ENCODE measurements at places on chromosomes 2 and 18.

- DNase-seq: no peak
Observed at GRCh38 chr2:219168526-219168925, 1.3 kb downstream of the SLC23A3 start.

- DNase-seq: no peak
Observed at GRCh38 chr2:28663359-28663758, 88.3 kb upstream of the PPP1CB start.

DNA sequence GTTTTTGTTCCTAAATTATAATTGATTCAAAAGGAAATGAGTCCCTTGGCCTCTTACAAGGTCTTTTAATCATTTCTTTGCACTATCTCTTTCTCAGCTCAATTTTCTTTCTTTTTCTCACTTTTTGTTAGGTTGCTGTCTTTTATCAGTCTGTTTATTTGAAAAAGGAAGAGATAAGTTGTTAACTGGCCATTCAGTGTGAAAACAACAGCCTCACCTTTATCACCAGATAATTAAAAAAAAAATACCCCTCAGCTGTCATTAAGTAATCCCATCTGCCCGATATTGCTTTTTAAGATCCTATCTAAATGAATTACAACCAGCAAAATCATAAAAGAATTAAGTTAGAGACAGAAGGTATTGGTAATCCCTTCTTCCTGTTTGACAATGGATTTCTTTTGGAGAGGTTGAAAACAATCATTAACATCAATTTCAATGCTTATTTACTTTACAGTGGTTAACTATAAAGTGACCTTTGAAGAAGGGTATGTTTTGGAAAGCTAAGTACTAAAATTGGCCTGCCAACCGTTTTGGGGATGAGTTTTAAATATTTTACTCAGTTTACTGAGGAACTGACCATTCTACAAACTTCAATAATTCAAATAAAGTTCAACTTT lies 104.9 kb downstream of the TGIF1 start:
- DNase-seq: no peak

- DNase-seq: no peak
Observed at GRCh38 chr18:26405190-26405801, 143.1 kb downstream of the KCTD1 start.

- no peak for DNase-seq
Observed at GRCh38 chr2:12732651-12733050, 15.9 kb downstream of the TRIB2 start.

DNA sequence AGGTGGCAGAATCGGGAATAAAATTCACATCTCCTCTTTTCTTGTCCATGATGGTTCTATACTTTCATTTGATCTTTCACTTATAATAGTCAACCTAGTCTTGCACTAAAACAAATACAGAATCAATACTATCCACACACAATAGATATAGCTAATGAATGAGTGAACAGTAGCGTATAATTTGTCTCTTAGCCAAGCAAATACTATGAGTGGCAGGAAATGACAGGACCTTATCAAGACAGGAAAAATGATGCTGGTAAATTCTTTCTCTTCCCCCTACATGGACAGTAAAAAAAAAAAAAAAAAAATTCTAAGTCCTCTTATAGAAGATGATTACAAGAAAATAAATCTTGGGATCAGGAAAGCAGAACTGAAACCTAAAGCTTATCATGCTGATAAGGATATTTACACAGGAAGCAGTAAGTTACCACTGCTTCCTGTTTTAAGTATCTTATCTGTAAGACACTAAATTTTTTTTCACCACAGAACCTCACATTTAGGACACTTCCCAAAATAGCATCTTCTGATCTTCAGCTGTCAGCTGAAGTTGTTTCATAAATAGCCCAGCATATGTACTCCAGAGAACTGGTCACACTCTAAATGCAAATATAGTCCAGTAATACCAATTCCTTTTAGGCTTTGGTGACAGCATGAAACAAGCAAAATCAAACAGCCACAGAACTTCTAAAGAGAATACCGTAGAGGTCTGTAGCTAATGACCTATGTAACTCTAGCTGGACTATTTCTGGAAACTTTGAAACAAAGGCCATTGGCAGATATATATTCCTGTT lies 27.0 kb downstream of the IRS1 start:
- no peak for DNase-seq

- DNase-seq: no peak
Observed at GRCh38 chr2:89841476-89841840, 1150.0 kb downstream of the RPIA start.

GRCh38 chr2:102111823-102112222 lies 30.7 kb upstream of the IL1R1 start:
- no peak for DNase-seq
